Ammon's horn (tissue), 1 donor: ENCODE measurements at places on chromosomes 1 and 21.

DNA sequence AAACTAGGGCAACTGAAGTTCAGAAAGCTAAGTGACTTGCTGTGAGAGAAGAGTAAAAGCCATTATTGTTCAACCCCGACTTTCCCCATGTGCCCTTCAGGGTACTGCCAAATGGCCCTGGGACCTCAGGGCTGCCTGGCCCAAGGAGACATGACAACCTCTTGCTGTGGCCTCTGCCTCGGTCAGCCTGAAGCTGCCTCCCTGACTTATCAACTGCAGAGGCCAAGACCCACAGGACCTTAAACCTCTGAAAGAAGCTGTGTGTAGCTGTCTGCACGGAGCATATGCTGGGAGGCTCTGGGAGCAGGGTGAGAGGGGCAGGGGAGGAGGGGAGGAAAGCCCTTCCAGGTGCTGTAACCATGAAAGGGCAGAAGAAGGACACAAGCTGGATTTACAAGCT, 35.9 kb downstream of the HMGB4 start:
- DNase-seq = no peak

- no peak for DNase-seq
Measured at GRCh38 chr1:209797978-209798639, 7.8 kb downstream of the IRF6 start.

GRCh38 chr1:175188936-175189335, 3.6 kb downstream of the KIAA0040 start:
- DNase-seq = peak; percentile 38

DNA sequence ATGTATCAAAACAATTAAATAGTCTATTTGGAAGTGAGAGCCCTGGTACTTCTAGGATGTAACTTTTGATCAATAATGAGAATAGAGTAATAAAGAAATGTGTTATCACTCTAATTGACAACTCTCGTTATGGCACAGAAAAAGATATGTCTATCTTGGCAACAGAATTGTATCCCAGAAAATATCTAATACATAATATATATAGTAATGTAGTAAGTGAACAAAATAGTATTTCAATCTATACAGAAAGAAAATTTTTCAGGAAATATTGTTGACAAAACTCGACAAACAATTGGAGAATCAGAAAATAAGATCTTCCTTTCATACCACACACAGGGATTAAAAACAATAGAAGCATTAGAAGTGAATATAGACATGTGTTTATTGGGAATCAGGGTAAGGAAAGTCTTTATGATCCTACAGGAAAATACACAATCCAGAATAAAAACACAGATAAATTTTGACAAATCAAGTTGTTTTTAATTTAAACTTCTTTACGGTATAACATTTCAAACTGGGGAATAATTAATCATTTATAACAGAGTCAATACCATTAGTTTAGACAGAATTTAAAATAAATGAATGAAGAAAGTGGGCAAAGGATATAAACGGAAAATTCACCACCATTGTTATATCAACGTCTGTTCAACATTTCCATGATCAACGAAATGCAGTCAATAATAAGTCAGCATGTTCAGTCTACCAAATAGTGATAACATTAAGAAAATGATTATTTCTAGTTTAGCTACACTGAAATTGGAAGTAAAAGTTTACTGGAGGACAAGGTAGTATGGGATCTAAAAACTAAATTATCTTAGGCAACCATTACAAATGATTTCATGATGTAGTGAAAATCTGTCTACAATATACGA, 1526.5 kb upstream of the TPTE start:
- no peak for DNase-seq

- no peak for DNase-seq
Measured at GRCh38 chr1:3795453-3796214, 664 bp downstream of the LRRC47 start.

- no peak for DNase-seq
Measured at GRCh38 chr1:70429757-70430156, 18.7 kb downstream of the CTH start.

DNA sequence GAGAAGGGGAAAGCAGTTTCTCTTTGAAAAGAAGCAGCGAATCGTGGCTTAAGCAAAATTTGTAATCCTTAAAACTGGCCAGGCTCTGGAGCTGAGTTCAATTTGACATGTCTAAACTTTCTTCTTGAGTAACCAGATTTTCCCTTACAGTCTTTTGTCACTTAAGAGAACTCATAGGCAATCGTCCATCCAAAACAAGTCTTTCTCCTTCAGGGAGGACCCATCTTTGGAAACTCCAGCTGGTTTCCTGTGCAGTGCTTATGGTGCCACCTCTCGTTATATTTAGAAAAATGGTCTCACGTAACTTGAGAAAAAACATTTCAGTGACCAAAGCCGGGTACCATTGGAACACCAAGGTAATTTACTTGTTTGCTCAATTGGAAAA, 1.8 kb upstream of the PTTG1IP start:
- peak; percentile 50 for DNase-seq

DNA sequence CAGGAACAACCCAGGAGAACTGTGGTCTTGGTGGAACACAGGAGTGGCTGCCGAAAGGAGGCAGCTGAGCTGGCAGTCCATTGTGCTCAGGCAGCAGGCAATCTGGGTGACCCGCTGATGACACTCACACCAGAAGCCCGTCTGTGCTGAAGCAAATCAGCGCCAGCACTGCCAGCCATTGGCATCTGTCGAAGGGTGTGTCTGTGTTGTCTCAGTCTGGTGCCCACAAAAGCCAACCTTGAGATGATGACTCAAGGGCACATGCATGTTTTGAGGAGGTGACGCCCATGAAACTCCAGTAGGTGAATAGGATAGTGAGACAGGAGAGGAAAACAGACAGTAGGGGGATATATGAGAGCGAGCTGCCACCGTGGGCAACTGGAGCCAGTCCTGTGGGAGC, 167.3 kb downstream of the KAZN start:
- no peak for DNase-seq

DNA sequence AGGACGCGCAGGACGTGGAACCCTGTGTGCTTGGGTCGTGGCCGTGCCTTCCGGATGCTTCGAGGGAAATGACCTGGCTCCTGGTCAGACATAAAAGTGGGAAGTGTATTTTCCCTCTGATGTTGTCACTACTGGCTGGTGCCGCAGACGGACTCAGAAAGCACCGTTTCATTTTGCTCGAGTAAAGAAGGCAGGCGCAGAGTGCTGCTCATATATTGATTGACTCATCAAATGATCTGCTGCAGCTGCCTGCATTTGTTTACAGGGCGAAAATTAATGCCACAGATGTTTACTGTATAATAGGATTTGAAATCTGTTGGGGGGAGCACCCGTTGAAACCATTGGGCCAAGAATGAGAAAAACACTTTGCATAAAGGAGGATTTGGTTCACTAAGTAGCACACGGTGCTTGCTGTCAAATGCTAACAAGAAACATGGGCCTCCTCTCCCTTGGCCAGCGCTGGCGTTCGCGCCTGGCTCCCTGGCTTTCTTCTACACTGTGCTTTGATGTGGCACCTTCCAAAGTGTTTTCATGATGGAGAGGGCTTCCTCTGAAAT, 365.5 kb downstream of the CAMTA1 start:
- no peak for DNase-seq

DNA sequence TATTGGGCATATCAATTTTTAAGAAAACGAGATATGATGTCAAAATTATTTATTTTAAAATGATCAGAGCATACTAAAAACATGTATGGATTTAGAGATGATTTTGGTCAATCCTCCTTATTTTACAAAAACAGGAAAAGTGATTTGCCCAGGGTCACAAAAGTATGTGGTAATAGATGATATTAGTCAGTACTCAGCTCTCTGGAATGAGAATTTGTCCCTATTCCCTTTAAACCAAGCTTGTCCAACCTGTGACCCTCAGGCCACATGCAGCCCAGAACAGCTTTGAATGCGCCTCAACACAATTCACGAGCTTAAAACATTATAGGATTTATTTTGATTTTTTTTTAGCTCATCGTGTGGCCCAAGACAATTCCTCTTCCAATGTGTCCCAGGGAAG, 104.7 kb downstream of the AKT3 start:
- DNase-seq = no peak

- DNase-seq = no peak
Measured at GRCh38 chr1:156342166-156342955, 4.0 kb downstream of the TSACC start.

- no peak for DNase-seq
Measured at GRCh38 chr1:30734580-30734979, 11.2 kb upstream of the MATN1 start.

GRCh38 chr1:110487726-110488125, 31.2 kb downstream of the KCNA10 start:
- DNase-seq = no peak

- DNase-seq = no peak
Measured at GRCh38 chr1:202145068-202145743, 669 bp upstream of the ARL8A start.

- no peak for DNase-seq
Measured at GRCh38 chr1:156523801-156524480, 23.4 kb upstream of the MEF2D start.

- no peak for DNase-seq
Measured at GRCh38 chr1:112297536-112297935, 98.5 kb upstream of the CTTNBP2NL start.

DNA sequence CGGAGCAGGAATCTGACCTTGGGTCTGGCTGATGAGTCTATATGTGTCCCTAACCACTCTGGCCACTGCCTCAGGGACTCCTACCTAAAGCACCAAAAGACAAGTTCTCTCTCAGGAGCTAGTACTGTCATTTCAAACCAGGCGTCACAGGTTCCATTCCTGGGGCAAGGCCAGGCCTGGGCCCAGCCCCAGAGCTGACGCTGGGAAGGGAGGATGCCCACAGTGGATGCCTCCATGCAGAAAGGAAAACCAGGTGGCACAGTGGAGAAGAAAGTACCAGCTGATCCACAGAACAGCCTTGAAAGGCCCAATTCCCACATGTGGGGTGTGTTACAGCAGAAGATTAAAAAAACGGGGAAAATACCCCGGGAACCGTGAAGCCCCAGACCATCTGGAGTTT, 77.4 kb downstream of the DMRTB1 start:
- no peak for DNase-seq

DNA sequence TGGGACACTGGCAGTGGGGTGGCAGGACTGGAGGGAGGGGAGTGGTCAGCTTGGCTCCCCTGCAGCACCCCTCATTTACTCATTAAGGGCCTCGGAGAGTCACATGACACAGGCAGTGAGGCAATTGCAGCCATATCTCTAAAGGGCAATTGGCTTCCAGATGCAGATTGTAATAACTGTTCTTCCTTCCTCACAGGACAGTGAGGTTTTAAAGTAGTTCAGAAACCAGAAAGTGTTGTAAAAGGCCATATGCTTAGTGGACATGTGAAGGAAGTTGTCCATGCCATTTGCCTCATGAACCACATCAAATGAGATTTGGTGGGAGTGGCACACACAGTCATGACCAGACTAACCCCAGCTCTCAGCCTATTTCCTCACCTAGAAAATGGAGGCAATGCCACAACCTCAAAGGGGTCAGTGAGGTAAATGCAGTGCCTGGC, 11.1 kb downstream of the MTX1 start:
- peak; percentile 73 for DNase-seq

GRCh38 chr1:93993731-93994130, 84.5 kb upstream of the GCLM start:
- DNase-seq = no peak

- DNase-seq = peak; percentile 67
Measured at GRCh38 chr1:27527890-27528817, 38.2 kb upstream of the WASF2 start.

DNA sequence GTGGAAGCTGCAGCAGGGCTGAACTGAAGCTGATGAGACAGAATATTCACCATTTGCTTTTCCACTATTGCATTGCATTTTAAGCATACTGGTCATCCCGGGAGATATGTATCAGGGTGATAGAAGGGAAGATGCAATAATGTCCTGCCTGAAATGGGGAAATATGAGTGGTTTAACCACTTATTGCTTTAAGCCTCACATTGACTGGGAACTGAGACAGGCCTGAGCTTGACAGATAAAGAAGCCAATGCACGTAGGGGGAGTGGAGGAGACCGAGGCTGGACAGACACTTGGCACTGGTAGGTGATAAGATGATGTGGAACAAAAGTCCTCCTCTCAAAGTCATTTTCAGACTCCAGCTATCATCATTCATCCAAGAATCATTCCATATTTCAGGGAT, 911.7 kb upstream of the NCAM2 start:
- no peak for DNase-seq

GRCh38 chr1:225458222-225458631, 30.4 kb upstream of the LBR start:
- no peak for DNase-seq

- no peak for DNase-seq
Measured at GRCh38 chr1:41920658-41921057, 1.9 kb upstream of the HIVEP3 start.

DNA sequence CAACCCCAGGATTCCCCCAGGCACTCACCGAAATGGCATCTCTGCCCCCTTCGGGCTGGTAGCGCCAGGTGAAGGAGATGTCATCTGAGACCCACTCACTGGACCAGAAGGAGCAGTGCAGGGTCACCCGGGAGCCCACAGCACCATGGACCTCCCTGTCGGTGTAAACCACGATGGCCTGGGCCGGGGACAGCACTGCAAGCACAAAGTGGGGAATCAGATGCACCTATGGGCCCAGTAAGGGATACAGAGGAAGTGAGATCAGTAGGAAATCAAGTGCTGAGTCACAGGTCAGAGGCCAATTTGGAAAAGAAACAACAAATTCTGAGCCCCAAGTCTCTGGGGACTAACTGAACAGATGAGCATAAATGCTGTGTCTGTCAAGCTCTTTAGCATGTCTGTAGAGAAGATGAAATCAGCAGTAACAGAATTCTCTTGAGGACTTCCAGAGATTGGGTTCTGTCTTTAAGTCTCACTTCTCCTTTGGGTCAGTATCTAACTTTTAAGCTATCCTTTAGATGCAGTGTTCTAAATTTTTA, 2.5 kb downstream of the MPZ start:
- no peak for DNase-seq

DNA sequence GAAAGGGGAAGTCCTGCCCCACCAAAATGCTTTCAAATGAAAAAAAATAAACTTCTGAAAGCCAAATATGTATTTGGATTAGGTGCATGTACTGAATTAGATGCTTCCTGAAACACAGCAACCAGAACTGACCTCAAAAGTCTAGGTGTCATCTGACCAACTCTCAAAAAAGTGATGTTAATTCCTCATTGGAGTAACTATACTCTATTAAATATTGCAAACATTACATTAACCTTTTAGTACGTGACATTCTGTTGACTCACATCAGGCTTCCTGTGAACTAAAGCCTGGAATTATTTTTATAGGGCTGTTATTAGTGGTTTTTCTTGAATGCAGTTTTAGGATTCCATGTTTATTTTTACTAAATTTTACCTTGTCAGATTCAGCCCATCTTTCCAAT, 73.5 kb downstream of the ASTN1 start:
- no peak for DNase-seq

GRCh38 chr1:116465845-116466685, 93.0 kb downstream of the ATP1A1 start:
- peak; percentile 47 for DNase-seq

GRCh38 chr1:182681568-182681912, 2.8 kb downstream of the RGS8 start:
- peak; percentile 16 for DNase-seq
